ENCODE measurements at places on chromosomes 1 and 21. TPM values are rescaled to one million over a fixed set of nuclear protein-coding genes. Genes with fewer than 3 reads are reported as not detected.
A peak's percentile ranks its signal among the peaks of the same experiment; 100 is the strongest.

- DNase-seq: no peak
These were observed 589 bp downstream of the ZNF684 start for GRCh38 chr1:40532062-40532389.

- no peak for DNase-seq
These were observed 10.1 kb downstream of the CADM3 start for GRCh38 chr1:159181328-159182024.

DNA sequence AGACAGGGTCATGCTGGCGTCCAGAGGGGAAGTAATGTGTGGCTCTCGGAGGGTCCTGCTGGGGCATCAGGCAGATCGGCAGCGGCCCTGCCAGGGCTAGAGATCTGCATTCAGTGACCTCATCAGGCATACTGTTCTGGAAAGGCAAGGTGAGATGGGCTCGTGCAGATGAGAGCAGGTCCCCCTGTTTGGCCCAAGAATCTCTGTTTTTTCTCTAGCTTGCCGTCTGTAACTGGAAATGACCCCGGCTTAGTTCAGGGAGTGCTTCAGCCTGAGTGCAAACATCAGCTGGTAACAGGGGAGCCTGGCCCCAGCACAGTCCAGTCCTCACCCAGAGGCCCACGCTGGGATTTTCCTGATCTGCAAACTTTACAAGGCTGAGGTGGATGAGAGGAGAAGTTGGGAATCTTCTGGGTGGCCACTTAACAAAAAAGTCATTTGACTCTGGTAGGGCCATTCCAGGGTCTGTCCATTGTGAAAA, 2.1 kb downstream of the FAM163A start:
- DNase-seq: no peak

ADGRB2 gene
- polyA plus RNA-seq: 11.4 TPM

DNA sequence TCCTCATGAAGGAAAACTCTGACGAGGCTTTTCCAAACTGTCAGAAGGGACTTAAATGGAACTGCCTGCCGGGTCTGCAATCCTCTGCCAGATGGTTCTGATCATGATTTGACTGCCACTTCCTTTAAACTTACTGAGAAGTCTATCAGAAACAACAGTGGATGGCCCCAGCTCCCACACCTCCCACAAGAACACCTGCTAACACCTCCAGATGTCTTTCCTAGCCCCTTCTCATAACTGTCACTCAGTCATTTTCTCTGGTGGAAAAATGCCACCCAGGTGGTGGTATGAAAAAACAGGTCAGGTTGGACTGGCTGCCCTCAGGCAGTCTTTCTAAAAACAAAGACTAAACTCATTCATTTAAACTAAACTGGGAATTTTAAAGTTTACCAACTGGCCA, 66.7 kb upstream of the ABCD3 start:
- no peak for DNase-seq

DNA sequence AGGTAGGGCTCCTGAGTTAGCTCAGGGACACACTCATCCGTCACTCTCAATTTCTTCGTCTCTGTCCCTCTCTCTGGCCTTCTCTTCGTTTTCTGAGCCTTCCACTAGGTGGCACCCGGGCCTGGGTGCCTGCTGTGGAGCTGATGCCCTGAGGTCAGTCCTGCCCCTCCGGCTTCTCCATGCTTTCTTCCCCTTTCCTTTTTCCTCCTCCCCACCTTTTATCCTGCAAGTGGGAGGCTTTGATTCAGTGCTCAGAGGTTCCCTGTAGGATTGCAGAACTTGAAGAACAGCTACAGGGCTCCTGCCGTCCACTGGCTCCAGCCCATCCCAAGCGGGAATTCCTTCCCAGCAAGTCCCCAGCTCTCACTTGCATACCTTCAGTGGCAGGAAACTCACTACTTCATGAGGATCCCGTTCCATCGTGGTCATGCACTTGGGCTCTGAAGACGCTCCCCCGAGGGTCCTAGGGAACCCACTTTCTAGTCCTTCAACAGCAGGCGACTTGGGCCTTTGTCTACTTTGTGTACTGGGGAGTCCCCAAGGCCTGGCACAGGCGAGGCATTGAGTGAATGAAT, 45.6 kb downstream of the SRRM1 start:
- peak; percentile 58 for DNase-seq

DNA sequence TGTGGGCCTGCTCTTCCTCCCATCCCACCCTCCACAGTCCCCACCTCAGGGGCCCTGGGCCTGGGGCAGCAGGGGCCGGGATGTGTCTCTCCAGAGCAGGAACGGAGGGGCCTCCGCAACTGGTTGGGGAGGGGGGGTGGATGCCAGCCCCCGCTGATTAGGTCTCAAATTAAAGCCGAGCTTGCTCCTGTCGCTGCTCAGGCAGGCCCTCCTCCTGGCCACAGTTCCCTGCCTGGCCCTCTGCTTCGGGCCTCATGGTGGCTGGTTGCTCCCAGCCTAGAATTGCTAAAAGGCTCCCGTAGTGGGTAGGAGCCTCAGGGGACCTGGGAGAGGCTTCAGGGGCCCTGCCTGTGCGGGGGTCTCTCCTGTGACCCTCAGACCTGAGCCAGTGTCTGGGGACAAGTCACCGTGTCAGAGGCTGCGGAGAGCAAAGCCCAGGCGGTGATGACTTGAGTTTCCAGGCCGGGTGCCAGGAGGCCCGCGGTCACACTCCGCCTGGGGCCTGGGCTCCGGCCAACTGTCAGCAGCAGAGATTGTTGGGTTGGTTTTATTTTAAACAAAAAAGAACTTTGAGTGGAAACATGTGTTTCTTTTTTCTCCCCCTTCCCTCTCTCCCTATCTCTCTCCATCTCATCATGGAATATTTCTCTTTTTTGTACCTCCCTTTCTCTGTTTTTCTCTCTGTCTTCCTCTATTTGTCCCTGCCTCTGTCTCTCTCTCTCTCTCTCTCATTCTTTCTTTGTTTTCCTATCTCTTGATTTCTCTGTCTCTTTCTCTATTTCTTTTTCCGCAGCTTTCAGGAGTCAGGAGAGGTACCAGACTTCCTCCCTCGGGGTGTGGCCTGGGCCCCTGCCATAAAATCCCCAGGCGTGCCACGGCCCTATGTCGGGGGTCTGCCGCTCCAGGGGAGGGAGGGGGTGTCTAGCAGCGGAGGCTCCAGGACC, 20.0 kb upstream of the EPHA2 start:
- DNase-seq: no peak

PTPRC gene
- polyA plus RNA-seq: 5.4 TPM

SLFNL1 gene
- 0.29 TPM for polyA plus RNA-seq

GRCh38 chr1:101185421-101185820, 51.4 kb upstream of the S1PR1 start:
- no peak for DNase-seq

DNA sequence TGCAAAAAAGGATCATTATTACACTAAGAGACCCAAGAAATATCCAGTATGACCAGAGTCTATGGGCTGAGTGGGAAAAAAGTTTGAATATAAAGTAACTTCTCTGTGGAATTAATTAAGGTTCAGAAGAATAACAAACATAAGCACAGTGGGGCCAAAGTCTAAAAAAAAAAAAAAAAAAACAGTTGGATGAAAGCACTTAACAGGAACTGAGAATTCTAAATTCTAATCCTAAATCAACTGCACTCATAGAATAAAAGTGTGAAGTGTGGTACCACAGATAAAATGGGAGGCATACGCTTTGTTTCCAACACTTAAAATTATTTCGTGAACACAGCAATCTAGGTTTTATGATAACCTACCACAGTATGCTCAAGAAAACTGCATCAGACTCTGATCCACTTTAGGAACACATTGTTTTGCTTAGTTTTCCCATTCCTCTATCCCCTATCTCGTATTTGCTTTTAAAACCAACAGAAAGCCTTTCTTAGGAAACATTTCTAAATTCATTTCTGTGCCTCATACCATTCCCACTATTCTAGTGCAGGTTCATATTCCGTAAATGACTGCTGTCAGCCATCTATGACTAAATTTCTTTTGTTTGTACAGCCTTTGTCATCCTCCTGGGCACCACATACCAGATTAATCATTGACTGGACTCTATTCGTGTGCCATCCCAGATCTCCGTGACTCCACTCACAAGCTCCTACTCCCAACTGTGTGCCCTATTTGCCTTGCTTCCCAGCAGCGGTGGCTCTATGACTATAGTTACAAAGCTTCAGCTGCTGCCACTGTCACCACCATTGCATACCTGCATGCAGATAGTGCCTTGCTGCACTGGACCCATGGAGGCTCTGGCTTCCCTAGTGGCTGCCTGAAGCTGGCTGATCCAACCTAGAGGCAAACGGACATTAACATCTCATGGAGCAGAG, 24.9 kb downstream of the CHML start:
- DNase-seq: no peak

PTCH2 gene
- polyA plus RNA-seq: 6.2 TPM

- DNase-seq: no peak
These were observed 119.3 kb downstream of the SIK1 start for GRCh38 chr21:43307677-43308070.

DNA sequence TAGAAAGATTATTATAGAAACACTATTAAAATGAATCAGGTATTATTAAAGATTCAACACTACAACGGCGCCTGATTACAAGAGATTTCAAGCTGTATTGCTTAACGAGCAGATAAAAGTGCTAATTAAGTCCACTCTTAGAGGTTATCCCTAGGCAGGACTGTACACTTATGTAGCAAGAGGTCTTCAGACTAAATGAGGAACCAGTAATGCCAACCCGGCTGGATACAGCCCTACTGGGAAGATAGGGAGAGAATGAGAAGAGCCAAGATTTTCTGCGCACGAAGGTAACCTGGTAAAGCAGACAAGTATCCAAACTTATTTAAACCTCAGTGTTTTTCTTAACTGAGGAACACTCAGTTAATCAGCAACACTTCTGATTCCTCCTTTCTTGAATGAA, 115.7 kb upstream of the HIVEP3 start:
- no peak for DNase-seq

- DNase-seq: no peak
These were observed 244.5 kb downstream of the GPR52 start for GRCh38 chr1:174692313-174692712.

- DNase-seq: no peak
These were observed 28.5 kb downstream of the CCDC185 start for GRCh38 chr1:223421676-223422075.

DNA sequence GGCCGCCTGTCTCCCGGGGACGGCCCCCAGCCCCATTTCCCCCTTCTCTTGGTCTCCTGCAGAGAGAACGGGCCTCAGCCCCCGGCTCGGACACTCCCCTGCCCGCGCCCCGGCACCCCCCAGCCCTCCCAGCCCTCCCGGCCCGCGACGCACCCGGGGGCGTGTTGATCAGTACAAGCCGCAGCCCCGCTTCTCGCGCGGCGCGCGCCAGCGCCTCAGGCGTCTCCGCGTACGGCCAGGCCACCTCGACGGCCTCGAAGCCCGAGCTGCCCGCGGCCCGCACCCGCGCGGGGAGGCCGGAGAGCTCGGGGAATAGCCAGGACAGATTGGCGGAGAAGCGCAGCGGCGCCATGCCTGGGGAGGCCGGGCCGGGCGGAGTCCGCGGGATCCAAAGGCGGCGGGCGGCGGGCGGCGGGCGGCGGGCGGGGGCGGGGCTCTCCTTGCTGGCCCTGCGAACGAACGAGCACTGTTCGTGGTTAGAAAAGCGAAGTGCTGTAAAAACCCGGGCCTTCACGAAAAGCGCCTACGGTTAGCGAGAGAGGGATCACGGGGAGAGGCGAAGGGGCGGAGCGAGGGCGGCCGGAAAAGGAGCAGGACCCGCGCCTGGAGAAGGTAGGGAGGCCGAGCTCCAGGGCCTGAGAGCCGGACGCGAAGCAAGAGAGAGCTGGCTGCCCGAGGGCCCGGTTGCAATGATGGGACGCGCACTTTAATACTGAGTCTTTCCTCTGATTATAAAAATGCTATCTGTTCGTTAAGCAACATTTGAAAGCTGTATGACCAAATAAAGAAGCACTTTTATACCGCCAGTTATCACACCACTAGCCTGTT, at the start of gene HYI:
Gene HYI, minus strand, starts transcription at position 490 of the 828 bp plus-strand sequence. Its CDS starts 138 bp downstream, at position 352.
- peak; percentile 74 for DNase-seq

DNA sequence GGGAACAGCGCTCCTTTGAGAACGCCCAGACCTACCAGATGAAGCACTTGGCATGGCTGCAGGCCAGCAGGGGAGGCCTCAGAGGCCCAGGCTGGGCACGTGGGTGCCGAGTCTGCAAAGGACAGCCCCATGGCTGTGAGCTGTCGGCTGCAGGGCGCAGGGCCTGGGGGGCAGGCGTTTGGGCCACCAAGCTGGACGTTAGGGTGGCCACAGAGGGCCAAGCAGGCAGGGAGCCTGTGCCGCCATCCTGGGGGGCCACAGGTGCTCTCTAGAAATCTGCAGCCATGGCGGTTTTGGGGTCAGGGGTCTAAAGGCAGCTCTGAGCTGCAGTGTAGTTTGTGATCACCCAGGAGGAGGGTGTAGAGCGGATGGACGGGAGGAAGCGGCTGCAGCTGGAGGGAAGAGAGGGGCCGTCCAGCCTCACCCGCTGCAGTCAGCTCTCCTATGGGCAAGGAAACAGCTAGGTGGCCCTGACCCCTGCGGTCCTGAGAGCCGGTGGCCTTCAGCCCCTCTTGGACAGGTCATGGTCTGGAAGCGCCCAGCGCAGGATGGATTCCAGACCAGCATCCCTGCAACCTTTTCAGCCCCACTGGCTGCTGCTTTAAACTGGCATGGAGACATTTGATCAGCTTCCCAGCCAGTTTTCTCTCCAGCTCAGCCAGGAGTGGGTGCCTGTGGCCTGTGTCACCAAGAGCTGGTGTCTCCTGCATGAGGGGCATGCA, 11.0 kb downstream of the IBA57 start:
- no peak for DNase-seq

BGLAP gene
- 2.1 TPM for polyA plus RNA-seq

TENT5C gene
- polyA plus RNA-seq: 3.0 TPM

DNA sequence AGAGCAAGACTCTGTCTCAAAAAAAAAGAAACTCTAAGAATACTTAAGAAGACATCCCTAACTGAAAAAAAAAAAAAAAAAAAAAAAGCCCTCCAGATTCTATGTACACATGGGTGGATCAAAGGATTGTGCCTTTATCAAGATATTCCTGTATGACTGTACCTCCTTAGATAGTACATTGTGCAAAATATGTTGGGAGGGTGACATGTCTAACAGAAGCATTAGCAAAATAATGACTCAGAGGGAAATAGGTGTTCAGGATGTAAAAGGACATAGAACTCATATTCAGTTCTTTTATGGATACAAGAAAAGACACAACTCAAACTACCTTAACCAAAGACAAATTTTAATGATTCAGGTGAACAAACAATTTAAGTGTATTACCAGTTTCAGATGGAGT, 269.8 kb upstream of the KAZN start:
- DNase-seq: no peak

HTR6 gene
- polyA plus RNA-seq: 1.3 TPM

GRCh38 chr1:202047977-202048376, 37.6 kb downstream of the ELF3 start:
- DNase-seq: no peak

- DNase-seq: no peak
These were observed 21.5 kb downstream of the DNAJC6 start for GRCh38 chr1:65330822-65331221.

LYSMD1 gene
- polyA plus RNA-seq: 16.9 TPM

WASF2 gene
- 121 TPM for polyA plus RNA-seq

GRCh38 chr1:40997096-40997495, 17.6 kb downstream of the CTPS1 start:
- DNase-seq: no peak

- DNase-seq: no peak
These were observed 155.3 kb downstream of the ADSS2 start for GRCh38 chr1:244296447-244296846.

All from right renal pelvis (tissue), 4 donors.